Cardiac muscle cell (in vitro differentiated cells and primary cell): ENCODE measurements at places on chromosomes 12 and 14. TPM values are rescaled to one million over a fixed set of nuclear protein-coding genes. Genes with fewer than 3 reads are reported as not detected.

Gene RAD9B
- total RNA-seq: 0.21 and 1.1 TPM in 2 replicates

Gene CLEC6A
- total RNA-seq: 0.21 TPM in 1 of 2 replicates, not detected in the other

- DNase-seq: no peak
These were observed 8.2 kb downstream of the NOPCHAP1 start for GRCh38 chr12:104994336-104994735.

GRCh38 chr14:31785574-31785973 lies 224.4 kb downstream of the NUBPL start:
- DNase-seq: no peak

- peak; percentile 75 for DNase-seq
These were observed 8.1 kb upstream of the PPP1R1A start for GRCh38 chr12:54596526-54596946.

DNA sequence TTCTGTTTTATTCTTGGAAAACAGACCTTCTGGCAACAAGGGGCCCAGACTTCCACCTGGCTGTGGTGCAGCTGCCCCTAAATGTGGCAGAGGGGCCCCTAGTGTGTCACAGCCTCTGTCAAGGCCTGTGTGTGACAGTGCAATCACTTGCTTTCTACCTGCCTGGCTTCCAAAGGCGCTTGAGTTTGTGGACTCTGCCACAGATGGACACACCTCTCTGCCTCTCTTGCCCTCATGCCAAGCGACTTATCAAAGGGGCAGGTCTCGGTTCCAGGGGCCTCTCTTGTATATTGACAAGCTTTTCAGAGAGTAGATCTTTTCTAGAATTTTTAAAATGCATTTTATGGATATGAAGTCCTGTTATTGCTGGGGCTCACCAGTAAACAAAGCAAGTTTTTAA lies 217.2 kb downstream of the SLC15A4 start:
- DNase-seq: no peak

DNA sequence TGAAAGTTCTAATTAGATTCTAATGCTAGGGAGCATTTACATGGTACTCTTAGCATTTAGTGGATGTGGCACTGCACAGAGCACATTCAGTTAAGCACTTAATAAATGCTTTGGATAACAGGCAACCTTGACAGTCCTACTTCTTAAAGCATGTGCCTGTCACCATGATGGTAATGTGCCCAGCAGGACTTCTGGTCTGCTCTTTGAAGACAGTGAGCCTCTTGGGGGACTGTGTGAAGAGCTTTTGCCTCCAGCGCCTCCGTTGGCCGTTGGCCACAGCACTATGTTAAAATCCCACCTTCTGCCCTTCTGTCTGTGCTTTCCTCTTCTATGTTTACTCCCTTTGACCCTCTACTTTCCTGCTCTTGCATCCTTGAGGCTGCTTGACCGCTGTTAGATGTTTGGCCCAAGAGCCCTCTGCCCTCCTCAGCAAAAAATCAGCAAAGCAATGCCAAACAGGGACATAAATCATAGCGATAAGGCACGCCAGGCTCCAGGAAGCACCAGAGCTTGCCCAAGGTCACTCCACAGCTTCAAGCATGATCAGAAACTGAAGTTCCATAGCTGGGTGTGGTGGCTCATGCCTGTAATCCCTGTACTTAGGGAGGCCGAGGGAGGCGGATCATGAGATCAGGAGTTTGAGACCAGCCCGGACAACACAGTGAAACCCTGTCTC lies 8.3 kb downstream of the CDKL1 start:
- DNase-seq: no peak
